ENCODE measurements at places on chromosomes 7 and 10.

DNA sequence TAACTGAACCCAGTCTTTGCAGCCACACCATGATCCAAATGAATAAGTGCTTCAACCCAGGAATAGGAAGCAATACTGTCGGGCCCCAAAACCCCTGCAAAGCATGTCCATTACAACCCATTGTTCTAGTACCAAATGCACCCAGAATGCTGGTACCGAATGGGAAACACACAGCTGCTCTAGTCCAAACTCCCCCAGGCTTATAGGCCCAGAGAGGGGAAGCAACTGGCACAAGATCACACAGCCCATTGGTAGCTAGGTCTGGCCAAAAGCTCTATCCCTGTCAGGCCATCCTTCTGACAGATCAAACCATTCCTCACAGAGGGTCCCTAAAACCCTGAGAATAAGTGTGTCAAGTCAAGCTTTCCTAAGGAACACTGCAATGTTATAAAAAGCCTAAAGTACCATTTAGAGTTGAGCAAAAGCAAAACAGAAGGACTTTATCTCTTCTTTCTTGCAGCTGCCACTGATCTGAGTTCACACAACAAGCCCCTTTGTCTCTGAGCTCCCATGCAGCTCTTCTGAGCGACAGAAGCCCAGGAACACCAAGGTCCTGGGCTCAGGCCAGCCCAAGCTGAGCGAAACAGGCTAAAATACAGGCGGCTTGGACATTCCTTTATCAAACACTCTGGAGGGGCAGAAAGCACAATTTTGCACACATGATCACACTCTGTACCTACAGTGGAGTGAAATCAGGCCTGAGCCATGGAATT lies 116.7 kb downstream of the SGMS1 start:
- DNase-seq = no peak

DNA sequence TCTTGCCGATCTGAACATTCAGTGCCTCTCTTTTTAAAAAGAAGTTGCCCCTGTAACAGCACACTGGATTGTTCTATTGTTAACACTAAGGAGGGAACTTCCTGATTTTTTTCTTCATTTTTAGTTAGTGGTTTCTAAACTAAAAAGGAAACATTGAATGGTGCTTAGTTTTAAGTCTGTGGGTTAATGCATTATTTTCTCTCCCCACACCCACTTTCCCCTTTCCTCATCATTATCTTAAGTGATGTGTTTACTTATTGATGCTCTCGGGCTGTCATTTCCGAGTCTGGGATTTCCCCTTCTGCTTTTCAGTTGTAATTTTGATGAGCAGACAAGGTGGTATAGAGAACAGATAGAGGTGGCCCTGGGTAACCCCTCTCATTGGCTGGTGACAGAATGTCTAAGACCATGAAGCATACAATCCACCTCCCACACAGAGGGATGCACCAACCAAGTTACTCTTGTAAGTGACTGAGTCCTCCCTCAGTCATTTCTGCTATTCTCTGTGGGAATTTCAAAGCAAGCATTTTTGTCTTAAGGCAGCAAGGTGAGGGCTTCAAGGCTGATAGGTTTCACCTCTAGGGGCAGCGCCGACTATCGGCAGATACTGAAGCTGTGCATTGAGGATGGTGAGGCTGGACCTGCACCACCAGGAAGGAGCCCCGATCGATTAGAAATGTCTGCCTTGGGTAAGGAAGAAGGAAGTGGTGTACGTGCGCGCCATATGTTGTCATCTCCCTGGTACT lies 49.5 kb downstream of the CHN2 start:
- DNase-seq = no peak

- no peak for DNase-seq
Observed at GRCh38 chr10:34957531-34957930, 132.6 kb downstream of the CUL2 start.

DNA sequence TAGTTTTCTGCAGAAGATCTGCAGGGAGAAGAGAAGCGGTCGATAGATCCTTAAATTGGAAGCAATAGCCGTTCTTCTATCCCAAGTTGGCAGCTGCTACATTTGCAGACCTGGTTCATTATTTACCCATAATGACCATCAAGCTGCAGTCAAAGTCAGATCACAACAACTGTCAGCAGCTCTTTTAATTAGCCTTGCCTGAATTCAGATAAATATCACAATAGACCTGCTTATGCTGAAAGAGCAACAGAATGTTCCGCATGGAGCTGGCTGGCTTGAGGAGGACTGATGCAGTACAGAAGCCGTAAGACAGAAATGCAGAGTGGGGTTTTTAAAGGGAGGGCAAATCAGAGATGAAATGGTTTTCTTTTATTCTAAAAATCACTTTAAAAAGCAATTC lies 109.4 kb downstream of the HIBADH start:
- no peak for DNase-seq

DNA sequence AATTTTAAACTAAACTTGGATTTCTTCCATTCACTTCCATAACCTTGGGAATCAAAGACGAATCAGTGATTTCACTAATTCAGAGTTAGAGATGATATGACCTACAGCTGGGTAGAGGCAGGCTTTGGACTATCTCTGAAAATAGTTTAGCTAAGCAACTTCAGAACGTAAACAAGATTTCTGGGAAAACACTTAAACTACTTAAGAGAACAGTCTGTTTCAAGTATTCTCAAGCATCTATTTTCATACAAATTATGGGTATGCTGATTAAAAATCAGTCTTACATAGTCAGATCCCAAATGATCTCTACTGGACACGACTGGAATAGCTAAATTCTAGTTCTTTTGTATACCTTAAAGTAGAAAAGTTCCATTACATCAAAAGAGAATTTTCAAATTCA lies 179.9 kb downstream of the PLCE1 start:
- DNase-seq = no peak

DNA sequence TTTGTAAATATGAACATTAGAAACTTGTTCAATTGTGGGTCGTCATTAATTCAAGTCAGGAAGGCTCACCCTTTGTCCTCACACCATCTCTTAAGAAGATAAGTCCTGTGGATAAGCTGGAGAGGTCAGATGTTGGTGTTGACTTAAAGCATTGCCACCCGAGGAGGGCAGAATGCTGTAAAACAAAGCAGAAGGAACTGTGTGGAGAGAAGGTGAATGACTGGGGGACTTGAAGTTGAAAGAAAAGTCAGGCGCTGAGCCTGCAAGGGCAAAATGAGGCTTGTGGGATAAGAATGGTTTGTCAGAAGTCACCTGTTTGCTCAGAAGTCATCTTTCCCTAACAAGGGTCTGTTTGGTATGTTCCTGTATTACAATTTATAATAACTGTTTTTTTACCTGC lies 9.1 kb downstream of the RPA3 start:
- DNase-seq = no peak

DNA sequence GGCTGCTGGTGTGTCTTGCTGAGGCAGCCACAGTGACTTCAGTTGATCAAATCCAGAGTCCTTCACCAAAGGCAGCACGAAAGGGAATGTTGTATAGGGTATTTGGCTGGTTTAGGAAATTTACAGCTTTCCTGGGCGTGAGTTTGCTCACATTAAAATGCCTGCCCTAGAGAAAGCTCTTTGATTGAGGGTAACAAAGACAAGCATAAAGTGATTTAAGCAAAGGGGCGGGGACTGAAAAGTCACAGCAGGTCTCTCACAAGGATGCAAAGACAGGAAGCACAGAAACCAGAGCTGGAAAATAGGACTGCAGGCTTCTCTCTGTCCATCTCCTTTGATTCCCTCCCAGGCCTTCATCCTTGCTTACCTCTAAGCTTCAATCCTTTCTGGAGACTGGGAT lies 139.2 kb downstream of the ELMO1 start:
- no peak for DNase-seq

DNA sequence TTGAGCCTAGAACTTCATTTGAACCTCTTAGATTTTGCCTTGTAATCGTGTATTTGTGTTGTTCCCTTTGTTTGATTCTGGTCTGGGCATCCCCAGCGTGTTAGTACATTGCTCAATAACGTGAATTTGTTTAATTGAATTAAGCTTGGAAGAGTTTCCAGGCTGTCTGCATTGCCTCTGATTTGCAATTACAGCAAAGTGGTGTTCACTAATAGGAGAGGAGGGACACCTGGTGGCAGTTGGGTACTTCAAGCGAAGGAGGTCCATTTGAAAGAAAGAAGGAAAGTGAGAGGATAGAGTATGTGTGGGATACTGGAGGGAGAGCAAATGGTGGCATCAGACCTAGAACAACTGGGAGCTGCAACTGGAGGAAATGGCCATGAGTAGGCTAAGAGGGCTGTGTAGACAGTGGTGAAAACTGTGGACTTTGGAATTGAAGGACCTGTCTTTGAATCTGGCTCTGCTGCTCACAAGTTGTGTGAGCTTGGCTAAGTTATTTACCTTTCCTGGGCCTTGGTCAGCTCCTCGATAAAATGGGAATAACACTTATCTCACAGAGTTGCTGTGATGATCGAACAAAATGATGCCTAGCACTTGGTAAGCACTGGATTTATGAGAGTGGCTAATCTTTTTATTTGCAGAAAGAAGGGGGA lies 15.1 kb downstream of the LSMEM1 start:
- DNase-seq = no peak

- no peak for DNase-seq
Observed at GRCh38 chr10:31912898-31913850, 15.5 kb downstream of the ARHGAP12 start.

GRCh38 chr7:95527033-95527775 lies 41.5 kb downstream of the ASB4 start:
- DNase-seq = no peak

- DNase-seq = no peak
Observed at GRCh38 chr7:108629651-108630400, 60.2 kb downstream of the DNAJB9 start.

DNA sequence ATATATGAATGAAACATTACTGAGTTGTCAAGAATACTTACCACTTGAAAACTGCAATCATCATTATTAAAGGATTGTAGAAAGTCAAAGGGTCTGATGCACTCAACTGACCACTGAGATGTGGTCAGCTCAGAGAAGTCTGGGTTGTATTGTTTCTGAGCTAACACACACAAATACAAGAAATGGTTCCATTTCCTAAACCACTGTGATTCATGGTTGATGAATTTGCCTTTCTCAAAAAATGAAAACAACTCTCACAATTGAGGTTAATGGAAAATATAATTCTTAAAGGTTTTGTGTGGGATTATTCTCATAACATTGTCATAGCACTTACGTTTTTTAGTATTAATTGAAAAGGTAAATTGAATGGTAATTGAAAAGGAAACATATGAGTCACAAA lies 45.6 kb upstream of the TAS2R16 start:
- DNase-seq = no peak

DNA sequence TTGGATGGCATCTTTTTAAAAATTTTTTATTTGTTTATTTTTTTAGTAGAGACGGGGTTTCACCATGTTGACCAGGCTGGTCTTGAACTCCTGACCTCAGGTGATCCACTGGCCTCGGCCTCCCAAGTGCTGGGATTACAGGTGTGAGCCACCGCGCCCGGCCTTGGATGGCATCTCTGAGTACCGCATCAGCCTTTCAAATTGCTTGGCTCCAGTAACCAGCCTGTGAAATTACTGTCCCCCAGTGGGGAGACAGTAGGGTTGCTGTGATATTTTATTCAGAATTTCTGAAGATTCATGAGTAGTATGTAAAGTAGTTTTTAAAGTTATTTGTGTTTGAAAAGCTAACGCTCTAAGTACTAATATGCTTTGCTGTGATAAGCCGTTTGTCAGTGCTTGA lies 1.2 kb downstream of the NUB1 start:
- DNase-seq = no peak

- no peak for DNase-seq
Observed at GRCh38 chr10:94235461-94235860, 127.3 kb downstream of the NOC3L start.

GRCh38 chr7:147062897-147063296 lies 946.3 kb downstream of the CNTNAP2 start:
- no peak for DNase-seq

GRCh38 chr7:106199813-106200364 lies 84.9 kb downstream of the NAMPT start:
- DNase-seq = no peak

DNA sequence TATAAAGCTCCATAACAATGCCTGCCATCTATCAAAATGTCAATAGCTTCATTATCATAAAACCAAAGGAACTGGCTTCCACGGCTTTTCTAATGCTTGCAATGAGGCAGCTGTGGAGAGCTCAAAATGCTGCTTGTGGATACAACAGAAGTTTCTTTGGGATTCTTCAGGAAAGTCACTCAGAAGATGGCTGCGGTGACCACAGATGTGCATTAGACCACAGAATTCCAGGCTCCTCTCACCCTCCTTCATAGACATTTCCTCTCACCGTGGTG lies 77.2 kb downstream of the CDCA7L start:
- DNase-seq = no peak

- no peak for DNase-seq
Observed at GRCh38 chr10:48464871-48465736, 139.8 kb downstream of the ARHGAP22 start.

- no peak for DNase-seq
Observed at GRCh38 chr10:69317626-69318105, 39.4 kb downstream of the HK1 start.

DNA sequence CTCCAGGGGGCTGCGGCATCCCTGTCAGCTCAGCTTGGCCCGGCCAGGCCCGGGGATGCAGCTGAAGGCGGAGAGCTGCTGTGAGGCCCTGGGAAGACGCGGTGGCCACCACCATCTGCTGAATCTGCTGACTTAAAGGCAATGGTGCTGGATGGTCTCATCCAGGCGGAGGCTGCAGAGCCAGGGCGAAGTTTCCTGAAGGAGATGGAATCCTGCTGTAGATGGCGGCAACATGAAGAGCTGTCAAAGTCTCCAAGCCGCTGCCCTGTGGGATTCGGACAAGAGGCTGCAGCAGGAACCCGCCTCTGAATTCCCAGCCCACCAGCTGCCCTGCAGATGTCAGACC lies 200.1 kb downstream of the PTPRN2 start:
- no peak for DNase-seq

GRCh38 chr10:11527691-11528255 lies 83.7 kb downstream of the USP6NL start:
- no peak for DNase-seq

DNA sequence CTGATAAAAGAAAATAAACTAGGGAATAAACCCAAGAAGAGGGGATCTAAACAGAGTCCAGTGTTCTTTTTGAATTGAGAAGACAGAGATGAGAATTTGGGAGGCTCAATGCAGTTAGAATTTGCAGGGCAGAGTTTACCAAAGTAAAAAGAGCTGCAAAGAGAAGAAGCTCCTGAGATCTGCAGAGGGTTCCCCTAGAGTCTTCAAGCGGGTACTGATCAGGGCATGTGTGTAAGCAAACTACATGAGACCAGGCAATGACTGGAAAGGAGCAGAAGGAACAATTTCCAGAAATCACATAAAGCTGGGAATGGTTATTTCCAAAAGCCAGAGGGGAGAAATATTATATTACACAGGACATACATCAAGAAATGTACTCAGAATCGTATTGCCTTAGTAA lies 58.1 kb upstream of the TES start:
- DNase-seq = no peak

- no peak for DNase-seq
Observed at GRCh38 chr10:14106828-14107227, 223.9 kb downstream of the FRMD4A start.

- DNase-seq = peak; percentile 3
Observed at GRCh38 chr7:29194594-29195427, at the start of gene CHN2. CHN2 (plus strand) TSS chr7:29194775.

Measured in stimulated activated CD4-positive, alpha-beta T cell treated with anti-CD3 and anti-CD28 coated beads, Interleukin-15, amount 100 ng/mL, for 1 hour (primary cell).